ENCODE measurements at places on chromosomes 2 and 18. TPM values are rescaled to one million over a fixed set of nuclear protein-coding genes. Genes with fewer than 3 reads are reported as not detected.

MAP2 gene
- polyA plus RNA-seq, result not detected

DNA sequence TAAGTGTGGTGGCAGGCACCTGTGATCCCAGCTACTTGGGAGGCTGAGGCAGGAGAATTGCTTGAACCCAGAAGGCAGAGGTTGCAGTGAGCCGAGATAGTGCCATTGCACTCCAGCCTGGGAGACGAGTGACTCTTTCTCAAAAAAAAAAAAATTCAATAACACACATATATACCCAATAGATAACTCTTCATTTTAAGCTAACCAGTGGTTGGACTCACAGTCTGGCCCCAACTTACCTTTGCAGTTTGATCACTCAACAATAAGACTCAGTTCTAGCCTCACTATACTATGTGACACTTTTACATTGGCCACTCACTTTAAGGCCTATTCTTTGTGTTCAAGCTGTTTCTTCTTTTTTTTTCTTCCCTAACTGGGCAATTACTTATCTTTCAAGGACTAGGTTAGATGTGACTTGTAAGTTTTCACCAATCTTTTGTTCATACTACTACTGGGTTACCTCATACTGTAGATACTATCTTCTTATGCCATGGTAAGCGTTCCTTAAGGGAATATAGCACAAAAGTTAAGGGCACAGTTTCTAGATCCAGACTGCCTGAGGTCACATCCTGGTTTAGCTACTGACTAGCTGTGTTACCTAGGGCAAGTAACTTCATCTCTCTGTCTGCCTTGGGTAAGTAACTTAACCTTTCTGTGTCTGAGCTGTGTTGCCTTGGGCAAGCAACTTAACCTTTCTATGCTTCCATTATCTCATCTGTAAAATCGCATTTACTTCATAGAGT lies 6.3 kb upstream of the GTF3C2 start:
- no peak for DNase-seq

DNA sequence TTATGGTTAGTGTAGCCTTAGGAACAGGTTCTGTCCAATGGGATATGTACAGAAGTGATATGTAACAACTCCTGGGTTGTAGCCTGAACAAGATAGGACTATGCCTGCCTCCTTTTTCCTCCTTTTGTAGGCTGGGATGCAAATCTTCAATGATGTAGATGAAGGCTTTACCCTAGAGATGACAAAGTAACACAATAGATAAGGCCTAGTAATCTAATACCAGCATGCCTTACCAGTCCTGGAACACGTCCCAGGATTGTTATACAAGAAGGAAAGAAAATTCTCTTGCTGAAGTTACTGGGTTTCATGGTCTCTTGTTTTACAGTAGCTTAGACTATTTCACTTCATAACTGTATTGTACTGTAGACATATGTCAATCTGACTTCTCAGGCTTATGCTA lies 192.1 kb downstream of the OTX1 start:
- no peak for DNase-seq

DNA sequence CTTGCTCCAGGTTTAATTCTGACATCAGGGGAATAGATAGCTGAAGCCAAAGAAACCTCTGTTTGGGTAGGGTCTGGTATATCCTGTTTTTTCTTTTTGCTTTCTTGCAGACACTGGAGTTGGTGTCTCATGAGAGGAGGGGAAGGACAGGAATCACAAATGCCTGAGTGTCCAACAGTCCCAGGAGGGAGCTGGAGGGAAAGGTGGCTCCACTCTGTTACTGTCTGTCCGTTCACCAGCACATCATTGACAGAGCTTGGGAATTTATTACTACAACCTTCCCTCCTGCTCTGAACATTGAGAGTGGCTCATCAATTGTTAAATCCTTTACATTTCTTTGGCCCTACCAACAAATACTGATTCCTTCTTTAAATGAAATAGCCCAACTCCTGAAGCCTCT lies 152.3 kb upstream of the NOSTRIN start:
- no peak for DNase-seq

GRCh38 chr2:28637066-28638047 lies 114.3 kb upstream of the PPP1CB start:
- no peak for DNase-seq

DNA sequence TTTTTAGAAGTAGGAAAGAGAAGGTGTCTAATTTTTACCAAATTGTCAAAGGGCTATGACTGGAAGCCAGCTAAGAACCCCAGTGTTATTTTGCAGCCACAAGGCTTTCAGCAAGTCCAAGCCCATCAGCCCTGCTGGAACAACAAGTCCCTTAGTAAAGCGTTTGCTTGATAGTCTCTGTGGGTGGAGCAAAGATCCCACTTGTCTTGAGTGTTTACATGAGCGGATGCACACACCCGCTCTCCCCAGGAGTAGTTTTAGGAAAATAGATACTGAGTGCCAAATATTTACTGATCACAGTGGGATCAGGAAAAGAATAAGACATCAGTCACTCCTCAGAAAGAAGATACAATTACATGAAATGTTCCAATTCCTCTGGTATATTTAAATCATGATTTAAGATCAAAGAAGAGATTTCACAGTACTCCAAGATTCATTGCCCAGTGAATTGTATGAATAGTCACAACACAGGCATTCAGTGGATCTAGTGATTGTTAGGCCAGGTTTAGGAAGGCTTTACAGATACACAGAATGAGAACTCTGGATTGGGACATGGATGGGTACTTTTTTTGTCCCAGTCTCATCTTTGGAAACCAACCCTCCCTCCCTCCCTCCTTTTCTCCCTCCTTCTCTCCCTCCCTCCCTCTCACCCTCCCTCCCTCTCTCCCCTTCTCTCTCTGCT lies 514.9 kb downstream of the PTPRM start:
- no peak for DNase-seq

All from naive thymus-derived CD8-positive, alpha-beta T cell (primary cell).